ENCODE measurements at places on chromosomes 7 and 10. TPM values are rescaled to one million over a fixed set of nuclear protein-coding genes. Genes with fewer than 3 reads are reported as not detected.

GRCh38 chr10:131662851-131663250 lies 238.0 kb upstream of the PPP2R2D start:
- no peak for DNase-seq

DNA sequence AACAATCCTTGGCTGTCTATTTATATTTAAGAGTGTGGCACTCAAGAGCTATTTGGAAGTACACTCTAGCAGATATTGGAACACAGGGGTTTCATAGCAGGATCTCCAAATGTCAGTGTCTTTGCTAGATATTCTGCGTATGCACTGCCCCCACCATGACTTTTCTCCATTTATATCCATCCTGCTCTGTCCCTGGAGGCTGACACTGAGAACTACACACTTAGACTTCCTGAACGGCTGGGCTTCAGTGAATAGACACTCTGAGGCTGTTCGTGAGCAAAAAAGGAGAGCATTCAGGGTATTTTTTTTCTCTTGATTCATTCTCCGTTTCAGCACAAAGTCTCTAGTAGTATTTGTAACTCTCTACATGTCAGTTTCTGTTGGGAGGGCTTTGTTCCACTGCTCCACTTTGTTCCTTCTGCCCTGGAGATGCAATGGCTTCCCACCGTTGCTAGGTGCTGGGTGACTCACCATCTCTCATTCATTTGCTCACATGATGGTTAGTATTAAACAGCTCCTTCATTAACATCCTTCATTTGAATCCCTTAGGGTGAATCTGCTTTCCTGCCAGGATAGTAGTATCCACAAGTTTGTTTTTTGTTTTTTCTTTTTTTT lies 155.9 kb upstream of the SLC13A1 start:
- DNase-seq: peak; percentile 27

- no peak for DNase-seq
Measured at GRCh38 chr7:30470163-30470770, 8.3 kb downstream of the NOD1 start.

The HOXA9 gene
- total RNA-seq: 6.9 TPM

GRCh38 chr10:10658172-10658785 lies 359.4 kb upstream of the CELF2 start:
- DNase-seq: peak; percentile 62

DNA sequence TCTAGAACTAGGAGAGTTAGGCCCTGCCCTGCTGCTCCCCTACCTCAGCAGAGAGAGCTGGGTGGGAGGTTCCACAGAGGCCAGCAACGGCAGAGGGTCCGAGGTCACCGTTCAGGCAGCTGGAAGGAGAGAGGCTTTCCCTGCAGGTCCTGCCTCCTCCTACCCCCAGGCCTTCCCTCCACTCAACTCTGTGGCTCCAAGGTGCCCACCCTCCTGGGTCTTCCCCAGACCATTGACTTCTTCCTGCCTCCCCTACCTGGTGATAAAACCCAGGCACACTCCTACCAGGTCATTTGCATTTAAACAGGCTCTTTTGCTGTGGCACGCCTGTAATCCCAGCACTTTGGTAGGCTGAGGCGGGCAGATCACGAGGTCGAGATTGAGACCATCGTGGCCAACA lies 515.3 kb upstream of the FOXK1 start:
- no peak for DNase-seq

DNA sequence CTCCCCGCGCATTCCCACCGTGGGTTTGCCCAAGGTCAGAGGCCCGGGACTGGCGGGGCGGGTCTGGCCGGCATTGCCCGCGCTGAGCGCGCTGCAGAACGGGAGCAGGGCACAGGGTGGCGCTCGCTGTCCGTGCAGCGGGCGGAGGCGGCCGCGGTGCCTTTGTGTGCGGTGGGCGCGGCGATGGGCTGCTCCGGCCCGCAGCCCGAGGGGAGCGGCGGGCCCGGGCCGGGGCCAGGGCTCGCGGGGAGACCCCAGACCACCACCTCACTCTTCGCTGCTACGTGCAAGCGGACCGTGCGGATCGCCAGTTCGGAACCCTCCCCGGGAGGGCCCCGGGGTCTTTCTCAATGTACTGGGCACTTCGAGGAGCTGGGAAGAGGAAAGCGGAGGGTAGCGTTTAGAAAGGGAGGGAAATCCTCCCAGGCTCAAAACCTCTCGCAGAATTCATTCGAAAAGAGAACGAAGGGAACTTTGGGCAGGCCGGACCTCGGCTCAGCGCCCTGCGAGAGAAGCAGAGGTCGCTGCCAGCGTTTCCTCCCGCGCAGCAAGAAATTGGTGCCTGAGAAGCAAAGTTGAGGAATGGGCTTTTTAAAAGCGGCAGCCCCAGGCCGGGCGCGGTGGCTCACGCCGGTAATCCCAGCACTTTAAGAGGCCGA lies 8.5 kb downstream of the SP8 start:
- peak; percentile 21 for DNase-seq

GRCh38 chr7:18540396-18540795 lies 44.8 kb downstream of the HDAC9 start:
- no peak for DNase-seq
